ENCODE measurements at places on chromosomes 4 and X. TPM values are rescaled to one million over a fixed set of nuclear protein-coding genes. Genes with fewer than 3 reads are reported as not detected.

DNA sequence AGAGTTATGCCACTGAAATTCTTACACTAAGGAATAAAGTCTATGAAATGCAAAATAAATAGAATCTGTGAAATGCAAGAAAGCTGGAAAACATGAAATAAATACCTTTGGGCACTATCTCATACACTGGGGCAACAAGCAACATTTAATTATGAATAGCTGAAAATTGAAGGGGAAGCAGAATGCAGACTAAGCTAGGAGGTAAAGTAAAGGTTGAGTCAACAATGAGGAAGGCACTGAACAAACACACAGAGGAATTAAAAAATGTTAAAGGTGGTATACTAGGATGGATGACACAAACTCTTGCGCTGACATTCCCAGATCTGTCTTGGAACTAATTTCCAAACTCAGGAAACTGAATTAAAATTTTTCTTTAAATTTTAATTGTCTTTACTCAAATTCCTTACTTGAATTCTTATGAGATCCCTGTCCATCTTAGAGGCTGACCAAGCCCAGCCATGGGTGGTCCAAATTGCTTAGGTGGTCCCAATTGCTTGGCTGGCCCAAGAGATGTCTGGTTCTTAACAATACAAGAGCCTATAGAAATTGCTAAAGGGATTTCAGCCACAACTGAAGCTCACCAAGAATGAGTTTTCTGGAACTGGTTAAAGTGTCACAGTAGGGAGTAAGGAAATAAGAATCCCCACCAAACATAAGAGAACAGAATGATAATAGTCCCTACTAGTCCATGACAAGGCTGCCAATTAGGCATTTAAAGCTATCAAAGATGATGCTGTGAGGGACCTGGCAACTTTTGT, 41.3 kb upstream of the ZCCHC13 start:
- no peak for DNase-seq
- no peak overlapping the region for H3K27ac ChIP-seq
- no peaks in the 10 kb centered on the region for H3K27me3 ChIP-seq
- no peak overlapping the region for H3K4me3 ChIP-seq

DNA sequence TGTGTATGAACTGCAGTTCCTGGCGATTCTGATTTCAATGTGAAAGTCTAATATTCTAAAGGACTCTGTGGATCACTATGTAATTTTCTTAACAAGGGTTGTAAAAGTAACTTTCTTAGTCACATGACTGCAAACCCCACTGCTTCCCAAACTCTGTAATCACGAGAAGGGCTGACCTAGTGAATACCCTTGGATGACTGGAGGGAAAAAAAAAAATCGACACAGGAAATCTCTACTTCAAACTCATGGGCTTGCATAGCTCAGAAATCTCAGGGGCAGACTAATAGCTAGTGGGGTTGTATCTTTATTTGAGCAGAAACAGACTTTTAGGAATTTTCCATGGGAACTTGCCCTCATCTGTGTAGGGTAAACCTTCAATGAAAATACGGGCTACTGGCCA, 4.8 kb upstream of the MXRA5 start:
- no peaks in the 10 kb centered on the region for H3K27me3 ChIP-seq
- no peaks in the 10 kb centered on the region for H3K36me3 ChIP-seq
- no peak for DNase-seq
- H3K4me1 ChIP-seq = no peaks in the 10 kb centered on the region
- no peak overlapping the region for H3K4me3 ChIP-seq

DNA sequence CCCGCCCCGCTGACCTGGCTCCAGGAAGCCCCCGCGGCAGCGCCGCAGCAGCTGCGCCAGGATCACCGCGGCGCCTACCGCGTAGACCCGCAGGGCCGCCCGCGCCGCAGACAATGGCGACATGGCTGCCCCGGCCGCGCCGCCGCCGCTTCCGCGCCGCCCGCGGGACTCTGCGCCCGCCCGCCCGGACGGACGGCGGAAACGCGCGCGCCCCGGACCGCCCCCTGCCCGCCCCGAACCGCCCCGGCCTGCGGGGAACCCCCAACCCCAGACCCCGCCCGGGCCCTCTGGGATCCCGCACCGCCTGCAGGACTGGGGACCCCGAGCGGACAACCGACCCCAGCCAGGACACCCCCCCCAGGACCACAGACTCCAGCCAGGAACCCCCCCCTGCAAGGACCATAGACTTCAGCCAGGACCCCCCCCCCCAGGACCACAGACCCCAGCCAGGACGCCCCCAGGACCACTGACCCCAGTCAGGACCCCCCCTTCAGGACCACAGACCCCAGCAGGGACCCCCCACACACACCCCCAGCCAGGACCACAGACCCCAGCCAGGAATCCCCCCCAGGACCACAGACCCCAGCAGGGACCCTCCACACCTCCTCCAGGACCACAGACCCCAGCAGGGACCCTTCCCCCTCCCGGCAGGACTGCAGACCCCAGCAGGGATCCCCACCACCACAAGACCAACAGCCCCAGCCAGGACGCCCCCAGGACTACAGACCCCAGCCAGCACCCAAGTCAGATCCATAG, at the start of the genes DHRSX and ZBED1:
TSS of gene DHRSX (minus strand) at position 174 of the 756 bp plus-strand sequence. CDS start at position 123, 51 bp downstream.
TSS of gene ZBED1 (minus strand) at position 174 of the 756 bp plus-strand sequence. CDS start 10,257 bp downstream, outside the sequence.
- DNase-seq = peak; percentile 75
- H3K4me3 ChIP-seq = peak within 1 kb of the TSS; percentile 96
- H3K4me1 ChIP-seq = peaks cover 20% of the 10 kb centered on the region
- no peaks in the 10 kb centered on the region for H3K36me3 ChIP-seq
- H3K27ac ChIP-seq = peak within 1 kb of the TSS; percentile 98

CPEB2 gene
- total RNA-seq = 18.1 TPM

PALLD gene
- total RNA-seq = 68.9 TPM
